Stimulated activated CD4-positive, alpha-beta T cell treated with anti-CD3 and anti-CD28 coated beads, Interleukin-4, amount 100 ng/mL, for 1 hour (primary cell): ENCODE measurements at places on chromosomes 5 and 9.

DNA sequence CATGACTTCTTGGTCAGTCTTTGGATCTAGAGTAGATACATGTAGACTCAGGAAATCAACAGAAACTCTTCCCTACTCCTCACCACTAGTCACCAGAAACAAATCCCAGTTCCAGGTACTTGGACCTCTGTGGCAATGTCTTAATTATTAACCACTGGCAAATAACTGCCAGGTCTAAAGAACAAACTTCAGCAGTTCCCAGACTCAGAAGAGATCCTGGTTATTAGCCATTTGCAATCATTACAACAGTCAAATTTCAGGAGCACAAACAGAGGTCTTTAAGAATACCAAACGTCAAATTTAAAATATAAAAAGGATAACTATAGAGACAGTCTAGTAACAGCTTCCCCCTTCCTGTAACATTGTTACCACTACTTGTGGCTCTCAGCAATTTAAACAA lies 10.2 kb downstream of the DIAPH1 start:
- DNase-seq: no peak

GRCh38 chr9:137082925-137083290 lies 3.9 kb upstream of the MAN1B1 start:
- no peak for DNase-seq

GRCh38 chr5:144195448-144195847 lies 24.8 kb downstream of the KCTD16 start:
- DNase-seq: no peak

DNA sequence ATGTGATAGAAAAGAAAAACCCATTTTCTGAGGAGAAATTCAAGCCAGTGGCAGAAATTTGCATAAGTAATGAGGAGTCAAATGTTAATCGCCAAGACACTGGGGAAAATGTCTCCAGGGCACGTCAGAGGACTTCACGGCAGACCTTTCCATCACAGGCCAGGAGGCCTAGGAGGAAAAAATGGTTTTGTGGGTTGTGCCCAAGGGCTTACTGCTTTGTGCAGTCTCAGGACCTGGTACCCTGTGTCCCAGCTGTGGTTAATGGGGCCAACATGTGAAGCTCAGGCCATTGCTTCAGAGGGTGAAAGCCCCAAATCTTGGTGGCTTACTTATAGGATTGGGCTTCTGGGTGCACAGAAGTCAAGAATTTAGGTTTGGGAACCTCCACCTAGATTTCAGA lies 54.8 kb upstream of the ADAMTS2 start:
- no peak for DNase-seq

DNA sequence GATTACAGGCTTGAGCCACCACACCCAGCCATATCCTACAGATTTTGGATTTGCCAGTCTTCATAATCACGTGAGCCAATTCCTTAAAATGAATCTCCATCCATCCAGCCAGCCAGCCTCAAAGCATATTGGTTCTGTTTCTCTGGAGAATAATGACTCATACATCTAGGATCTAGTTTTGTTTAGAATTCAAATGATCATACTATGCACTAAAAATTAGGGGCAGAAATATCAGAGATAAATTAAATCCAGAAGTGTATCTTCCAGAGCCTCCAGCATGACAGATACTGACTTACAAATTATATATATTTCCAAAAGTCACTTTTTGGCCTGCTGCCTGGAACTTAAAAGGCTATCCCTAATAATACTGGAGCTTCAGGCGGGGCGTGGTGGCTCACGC lies 119.1 kb upstream of the NR5A1 start:
- no peak for DNase-seq

GRCh38 chr5:136028782-136029742 lies at the start of gene TGFBI:
Gene TGFBI (plus strand): TSS chr5:136028988. CDS start chr5:136029056, 68 bp downstream.
- peak; percentile 11 for DNase-seq

DNA sequence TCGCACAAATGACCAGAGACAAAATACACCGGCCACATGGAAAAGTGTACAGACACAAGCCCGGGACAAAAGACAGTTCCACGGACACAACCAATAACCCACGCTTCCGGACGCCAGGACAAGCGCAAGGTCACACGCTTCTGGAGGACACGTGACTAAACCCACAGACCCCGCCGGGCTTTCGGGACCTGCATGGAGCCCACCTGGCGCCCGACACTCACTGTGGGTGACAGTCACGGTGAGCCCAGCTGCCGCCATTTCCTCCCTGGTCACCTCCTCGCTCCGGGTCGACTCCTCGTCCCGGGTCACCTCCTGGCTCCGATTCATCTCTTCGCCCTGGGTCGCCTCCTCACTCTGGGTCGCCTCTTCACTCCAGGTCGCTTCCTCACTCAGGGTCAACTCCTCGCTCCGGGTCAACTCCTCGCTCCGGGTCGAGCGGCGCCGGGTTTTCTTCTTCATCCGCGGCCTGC lies 470 bp downstream of the BAG1 start:
- peak; percentile 48 for DNase-seq

GRCh38 chr9:73202980-73203379 lies 51.3 kb downstream of the ANXA1 start:
- DNase-seq: no peak
